ENCODE measurements at places on chromosomes 2 and 18.

DNA sequence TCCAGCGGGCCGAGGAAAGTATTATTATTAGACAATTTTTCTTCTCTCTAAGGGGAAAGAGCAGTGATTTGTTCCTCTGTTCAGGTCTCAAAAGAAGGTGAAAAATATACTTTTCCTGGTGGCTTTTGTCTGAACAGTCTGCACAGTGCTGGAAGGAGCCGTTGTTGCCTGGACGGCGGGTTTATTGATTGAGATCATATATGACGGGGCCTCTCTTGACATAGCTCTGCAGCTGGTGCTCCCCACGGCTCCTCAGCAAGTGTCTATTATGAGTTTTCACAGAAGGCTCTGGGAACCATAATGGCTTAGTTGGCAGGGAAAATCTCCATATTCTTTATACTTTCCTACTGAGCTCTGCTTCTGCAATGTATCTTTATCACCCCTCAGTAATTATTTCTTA is 42.9 kb downstream of the FSHR start:
- no peak for DNase-seq

- no peak for DNase-seq
Measured at GRCh38 chr2:60715561-60715960, 40.5 kb upstream of the PAPOLG start.

DNA sequence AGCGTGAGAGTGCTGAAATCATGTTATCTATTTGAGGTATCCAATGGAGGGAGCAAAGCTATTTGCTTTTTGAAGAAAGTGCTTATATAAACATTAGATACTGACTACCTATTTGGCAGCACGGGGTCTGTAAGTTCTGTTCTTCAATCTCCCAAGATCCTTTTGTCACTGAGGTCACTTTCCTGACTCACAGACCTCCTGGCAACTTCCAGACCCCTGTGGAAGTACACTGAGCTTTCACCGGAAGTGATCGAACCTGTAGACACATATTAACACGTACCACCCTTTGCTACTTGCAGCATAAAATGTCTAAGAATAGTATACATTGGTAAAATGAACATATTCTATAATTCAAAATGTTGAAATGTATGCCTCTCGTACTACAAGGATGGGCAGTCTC is 452.6 kb upstream of the ST6GAL2 start:
- DNase-seq: no peak

GRCh38 chr2:196750977-196751631 is 48.4 kb downstream of the GTF3C3 start:
- DNase-seq: peak; percentile 34

GRCh38 chr2:79041032-79041448 is 15.5 kb downstream of the REG3G start:
- DNase-seq: no peak

DNA sequence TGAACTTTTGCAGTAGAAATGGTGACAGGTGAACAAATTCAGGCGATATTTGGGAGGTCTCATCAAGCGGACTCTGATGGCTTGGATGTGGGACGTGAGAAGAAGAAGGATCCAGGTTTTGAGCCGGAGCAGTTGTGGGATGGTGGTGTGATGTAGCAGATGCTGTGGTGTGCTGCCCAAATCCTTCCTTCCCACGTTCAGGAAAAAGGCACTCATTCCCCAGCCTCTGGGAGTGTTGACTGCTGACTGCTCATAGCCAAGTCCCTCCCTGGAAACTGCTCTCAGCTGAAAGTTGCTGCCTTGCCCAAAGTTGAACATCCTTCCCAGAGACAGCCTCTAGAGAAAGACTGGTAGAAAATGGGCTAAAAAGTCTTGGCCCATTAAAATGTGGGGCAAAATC is 890.3 kb upstream of the ACVR2A start:
- no peak for DNase-seq

DNA sequence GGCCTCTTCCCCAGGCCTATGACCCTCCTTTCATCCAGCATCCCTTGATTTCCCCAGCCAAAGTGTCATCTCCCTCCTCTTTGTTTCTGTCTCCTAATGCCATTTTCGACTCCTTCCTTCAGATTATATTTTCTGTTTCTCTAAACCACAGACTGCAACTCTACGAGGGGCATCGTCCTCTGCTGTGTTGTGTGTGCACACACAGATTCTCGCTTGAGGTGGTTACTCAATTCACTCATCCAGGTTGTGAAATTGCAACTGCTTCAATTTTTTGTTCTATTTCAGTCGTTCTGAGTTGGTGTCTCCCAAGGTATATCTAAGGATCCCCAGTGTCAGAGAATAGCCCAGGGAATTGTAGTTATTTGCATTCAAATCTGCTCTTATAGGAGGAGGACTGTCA is 113.5 kb upstream of the NDUFV2 start:
- peak; percentile 59 for DNase-seq

DNA sequence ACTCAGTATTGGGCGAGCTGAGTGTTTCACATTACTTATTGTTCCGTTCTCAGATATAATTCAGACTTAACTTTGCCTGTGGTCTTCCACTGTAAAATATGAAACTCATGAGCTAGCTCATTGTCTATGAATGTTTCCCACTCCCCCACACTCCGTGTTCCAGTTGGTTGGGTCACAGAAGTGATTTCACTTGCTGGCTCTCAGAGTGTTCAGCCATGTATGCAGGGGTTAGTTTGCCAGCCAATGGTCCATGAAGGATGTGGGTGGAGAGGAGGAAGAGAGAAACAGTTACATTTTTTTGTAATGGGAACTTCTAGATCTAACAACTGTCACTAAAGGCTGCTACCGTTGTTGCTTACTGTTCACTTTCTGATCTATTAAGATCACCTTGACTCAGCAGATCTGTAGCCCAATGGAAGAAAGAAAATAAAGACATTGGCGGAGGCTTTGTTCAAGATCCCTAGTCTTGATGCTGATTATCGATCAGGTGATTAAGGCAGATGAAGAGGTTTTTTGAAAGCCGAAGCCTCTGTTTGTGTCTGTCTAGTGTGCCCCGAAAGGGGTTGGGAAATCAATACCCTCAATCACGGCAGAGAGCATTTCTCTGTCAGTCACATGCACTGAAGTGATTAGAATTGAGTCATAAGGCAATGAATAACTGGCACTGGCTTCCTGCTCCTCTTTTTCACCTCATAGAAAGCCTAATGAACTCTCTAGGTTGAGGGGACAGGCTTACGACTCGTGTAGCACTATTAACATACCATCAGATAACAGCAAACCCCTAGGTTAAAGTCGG is 279.7 kb upstream of the FIGN start:
- no peak for DNase-seq

DNA sequence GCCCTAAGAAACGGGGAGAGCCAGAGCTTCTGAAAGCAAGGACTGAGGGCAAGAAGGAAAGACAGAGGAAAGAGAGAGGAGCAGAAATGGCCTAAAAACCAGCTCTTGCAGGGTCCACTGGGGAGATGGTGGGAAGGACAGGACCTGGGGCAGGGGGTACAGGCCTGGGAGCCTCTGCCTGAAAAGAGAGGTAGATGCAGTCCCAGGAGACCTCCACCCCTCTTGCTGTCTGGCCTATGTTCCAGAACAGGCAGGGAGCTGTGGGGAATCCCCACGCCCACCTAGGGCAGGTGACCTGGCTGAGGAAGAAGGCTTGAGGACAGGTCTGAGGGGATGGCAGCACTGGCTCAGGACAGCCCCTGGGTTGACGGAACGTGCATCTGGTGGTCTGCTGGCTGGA is 4.6 kb downstream of the CAPN13 start:
- no peak for DNase-seq

GRCh38 chr2:216690853-216691741 is 4.3 kb downstream of the IGFBP5 start:
- no peak for DNase-seq

DNA sequence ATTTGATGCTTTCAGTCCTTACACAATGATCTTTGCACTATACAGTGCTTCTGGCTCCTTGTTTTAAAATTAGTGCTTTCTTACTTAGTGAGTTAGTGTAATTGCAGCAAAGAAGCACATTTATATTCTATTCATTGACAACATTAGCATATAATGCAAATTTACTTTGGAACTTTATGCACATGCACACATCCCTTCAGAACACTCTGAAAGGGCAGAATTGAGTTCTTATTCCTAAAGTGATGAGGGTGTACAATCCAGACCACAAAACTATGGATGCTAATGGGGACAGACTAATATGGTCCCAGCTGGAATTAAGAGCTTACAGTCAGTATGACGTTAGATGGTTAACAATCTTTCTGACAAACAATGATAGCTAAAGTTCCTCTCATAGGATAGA is 127.1 kb downstream of the RBMS1 start:
- no peak for DNase-seq

DNA sequence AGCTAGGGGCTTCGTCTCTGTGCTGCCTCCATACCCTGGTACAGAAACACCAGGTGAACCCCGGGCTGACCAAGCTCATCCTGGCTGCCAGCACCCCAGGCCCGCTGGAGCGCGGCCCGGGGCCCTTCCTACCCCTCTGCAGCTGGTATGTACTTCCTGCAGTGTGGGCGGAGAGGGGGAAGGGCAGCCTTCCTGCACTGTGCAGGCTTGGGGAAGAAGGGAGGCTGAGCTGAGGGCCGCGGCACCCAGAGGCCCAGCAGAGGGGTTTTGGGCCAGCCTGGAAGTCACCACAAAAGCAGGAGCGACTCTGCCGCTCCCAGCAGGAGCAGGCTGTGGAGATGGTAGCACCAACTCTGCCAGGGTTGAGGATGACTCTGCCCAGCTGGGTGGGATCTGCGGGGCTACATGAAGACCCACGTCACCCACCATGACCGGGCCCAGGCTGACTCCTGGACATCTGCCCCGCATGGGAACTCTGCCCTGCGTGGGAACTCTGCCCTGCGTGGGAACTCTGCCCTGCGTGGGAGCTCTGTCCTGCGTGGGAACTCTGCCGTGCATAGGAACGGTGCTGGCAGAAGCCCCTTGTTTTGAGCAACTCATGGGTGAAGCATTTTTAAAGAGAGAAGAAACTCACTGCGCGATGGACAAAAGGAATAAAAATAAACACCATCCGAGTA is 273.3 kb downstream of the NDUFA10 start:
- peak; percentile 83 for DNase-seq

DNA sequence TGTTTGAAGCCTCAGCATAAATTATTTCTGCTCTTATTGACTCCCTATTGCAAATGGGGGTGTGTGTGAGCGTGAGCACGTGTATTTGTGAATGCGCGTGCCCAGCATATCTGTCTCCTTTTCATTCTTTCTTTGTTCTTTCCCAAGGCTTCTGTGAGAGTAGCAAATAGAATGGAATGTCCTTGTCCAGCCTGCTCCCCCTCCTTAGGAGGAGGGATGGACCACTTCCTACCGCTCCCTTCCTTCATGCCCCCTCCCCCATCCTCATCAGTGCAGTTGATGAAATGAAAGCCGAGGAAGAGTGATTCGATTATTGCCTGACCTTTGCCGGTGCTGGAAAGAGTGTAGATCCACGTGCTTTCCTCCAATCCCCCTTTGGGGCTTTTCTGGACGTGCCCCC is 102.0 kb downstream of the CPO start:
- no peak for DNase-seq

- peak; percentile 67 for DNase-seq
Measured at GRCh38 chr2:234425639-234426603, 71.0 kb downstream of the ARL4C start.

DNA sequence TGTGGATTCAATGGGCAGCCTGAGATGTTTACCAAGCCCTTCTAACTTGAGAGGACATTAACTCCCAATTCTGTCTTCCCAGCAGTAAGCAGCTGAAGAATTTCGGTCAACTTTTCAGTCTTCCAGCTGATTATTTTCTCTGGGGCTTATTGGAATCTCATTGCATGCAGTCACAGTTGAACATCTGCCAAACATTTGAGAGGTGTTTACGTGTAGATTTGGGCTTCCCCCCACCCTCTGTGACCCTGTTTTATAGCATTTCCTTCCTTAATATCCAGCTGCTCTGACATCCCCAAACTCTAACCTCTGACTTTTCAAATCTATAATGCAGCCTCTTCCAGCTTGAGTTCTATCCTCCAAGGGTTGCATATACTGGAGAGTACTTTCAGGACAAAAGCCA is 16.5 kb upstream of the VIT start:
- no peak for DNase-seq

Data from HL-60 (cell line).